ENCODE measurements at places on chromosomes 16 and 17. TPM values are rescaled to one million over a fixed set of nuclear protein-coding genes. Genes with fewer than 3 reads are reported as not detected.
A peak's percentile ranks its signal among the peaks of the same experiment; 100 is the strongest.

The CEMP1 gene
- not detected for total RNA-seq

DNA sequence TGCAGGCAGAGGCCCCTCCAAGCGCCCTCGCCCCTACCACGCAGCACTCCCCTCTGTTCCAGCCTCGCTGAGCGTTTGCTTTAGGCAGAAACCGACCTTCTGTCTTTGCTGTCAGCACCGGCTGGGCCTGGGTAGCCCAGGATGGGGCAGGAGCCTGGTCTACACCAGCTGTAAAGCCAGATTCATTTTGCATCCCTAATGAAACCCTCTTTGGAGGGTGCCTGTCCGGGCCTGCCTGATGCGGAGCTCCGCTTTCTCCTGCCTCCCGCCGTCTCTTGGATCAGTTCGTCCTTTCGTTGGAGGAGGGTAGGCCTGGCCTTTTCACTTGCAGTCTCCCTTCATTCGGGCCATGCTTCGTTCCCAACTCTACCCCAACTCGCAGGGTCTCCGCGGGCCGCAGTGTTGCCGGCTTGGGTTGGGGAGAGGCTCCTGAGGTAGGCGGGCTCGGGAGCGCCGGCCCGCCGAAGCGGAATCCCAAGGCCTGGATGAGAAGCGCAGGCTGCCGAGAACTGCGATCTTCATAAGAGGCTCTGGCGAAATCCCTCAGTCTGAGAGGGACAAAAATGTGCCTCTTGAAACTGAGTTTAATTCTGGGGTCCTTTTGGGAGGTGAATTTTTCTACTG, 4.8 kb upstream of the HOXB8 start:
- no peak for DNase-seq

DNA sequence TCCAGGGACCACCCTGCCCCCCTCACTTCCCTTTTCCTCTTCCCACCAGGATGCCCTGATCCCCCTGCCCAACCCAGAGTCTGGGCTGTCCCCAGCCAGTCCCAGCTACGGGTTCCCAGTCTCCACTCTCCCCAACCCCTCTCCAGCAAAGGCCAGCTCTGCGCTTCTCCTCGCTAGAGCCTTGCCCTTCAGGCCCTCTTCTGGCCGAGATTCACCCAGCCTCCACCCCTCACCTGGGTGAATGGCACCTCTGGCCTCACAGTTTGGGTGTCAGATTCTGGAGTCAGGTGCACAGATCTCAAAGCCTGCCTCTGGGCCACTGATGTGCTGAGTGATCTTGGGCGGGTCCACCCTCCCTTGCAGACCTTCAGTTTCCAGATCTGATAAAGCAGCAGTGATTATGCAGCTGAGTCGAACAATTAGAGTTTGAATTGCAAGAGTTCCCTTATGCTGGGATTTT, 185.6 kb upstream of the TNRC6C start:
- no peak for DNase-seq

The SLC25A11 gene
- total RNA-seq, result 67.6 TPM

The TBC1D3L gene
- not detected for total RNA-seq

DNA sequence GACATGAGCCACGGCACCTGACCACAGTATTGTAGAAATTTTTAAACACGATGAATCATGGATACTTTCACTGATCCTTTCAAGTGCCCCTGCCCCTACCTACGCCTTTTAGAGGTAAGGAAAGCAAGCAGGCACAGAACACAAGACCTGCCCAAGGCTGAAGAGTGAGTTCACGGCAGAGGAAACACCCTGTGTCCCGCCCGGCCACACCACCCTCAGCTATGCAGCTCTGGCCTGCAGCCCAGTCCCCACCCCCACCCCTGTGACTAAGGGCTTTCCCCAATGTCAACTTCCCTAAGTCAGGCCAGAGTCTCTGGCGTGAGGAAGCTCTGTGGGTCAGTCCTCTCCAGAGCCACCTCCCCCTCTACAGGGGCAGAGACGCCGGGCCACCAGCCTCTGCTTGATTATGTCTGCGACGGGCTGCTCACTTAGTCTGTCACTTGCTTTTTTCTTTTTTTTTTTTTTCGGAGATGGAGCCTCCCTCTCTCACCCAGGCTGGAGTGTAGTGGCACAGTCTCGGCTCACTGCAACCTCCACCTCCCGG, 8.4 kb downstream of the SLC16A5 start:
- peak; percentile 90 for DNase-seq

DNA sequence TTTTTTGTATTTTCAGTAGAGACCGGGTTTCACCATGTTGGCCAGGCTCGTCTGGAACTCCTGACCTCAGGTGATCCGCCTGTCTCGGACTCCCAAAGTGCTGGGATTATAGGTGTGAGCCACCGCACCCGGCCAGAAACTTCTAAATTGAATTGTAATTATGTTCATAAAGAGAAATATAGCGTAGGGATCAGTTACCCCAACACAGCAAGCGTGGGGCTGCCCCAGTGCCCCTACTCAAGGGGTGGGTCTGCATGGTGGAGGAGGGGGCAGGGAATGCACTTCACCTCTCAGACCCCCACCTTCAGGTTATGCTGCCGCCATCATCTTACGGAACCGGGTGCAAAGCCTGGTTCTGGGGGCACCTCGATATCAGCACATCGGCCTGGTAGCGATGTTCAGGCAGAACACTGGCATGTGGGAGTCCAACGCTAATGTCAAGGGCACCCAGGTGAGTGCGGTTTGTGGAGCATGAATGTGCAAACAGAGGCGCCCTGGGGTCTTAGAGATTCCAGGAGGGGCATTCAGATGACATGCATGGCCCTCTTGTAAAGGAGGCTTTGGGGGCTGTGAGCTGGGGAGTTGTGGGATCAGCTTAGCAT, 18.0 kb downstream of the ITGAM start:
- no peak for DNase-seq

The SPEM2 gene
- total RNA-seq, result not detected

GRCh38 chr16:1105888-1106620, 10.0 kb upstream of the C1QTNF8 start:
- peak; percentile 71 for DNase-seq

DNA sequence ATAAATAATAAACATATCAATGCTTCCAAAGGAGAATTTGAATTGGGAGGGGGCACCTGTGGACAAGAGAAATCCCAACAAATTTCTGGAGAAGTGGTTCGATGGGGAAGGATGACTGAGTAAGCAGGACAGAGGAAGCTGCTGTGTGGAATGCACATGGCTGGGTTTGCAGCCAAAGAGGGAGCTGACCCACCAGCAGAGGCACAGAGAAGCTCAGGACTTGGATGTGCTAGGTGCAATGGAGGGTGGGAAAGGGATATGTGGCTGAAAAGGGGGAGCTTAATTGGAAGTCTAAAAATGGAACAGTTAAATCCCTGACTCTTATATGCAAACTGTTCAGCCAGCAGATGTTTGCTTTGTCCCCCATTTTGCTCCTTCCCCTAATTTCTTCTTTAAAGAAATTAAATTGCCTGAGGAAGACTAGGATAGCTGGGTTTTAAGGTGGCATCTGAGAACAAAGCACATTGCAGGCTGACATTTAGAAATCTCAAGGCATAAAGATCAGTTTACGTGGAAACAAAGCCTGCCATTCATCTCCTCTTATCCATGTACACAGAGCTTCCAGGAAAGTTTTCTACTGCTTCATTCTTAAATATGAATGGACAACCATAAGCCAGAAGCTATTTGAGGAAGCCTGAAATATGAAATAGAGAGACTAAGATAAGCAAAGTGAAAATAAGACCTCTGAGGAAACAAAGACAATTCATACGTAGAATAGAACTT, 23.0 kb upstream of the TNS4 start:
- no peak for DNase-seq

The GAS7 gene
- total RNA-seq, result 2.6 TPM

The PPY gene
- not detected for total RNA-seq

DNA sequence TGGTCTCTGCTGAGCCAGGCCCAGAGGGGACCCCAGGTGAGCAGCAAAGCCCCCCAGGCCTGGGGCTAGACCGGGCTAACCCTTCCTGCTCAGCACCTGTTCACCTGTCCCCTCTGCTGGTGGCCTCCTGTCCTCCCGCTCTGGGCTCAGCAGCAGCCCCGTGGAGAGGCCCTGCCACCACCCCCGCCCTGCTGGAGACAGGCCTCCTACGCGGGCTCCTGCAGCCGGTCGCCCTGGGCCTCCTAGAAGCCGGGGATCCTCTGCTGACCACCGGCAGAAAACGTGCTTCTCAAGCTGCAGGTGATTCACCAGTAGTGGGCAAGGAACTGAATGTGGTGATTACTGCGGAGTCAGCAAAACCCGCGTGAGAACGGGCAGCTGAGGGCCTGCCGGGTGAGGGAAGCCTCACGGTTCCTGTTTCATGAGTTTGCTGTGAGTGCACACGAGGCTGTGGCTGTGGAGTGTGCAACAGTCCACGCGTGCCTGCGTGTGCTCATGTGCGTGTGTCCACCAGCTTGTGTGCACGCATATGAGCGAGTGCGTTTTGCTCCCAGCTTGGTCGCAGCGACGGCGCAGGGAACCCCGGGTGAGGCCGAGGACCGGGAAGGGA, 792 bp downstream of the SECTM1 start:
- DNase-seq, result no peak

The CCL8 gene
- total RNA-seq, result not detected

The KRTAP4-6 gene
- not detected for total RNA-seq

The FAAP100 gene
- 26.0 TPM for total RNA-seq

DNA sequence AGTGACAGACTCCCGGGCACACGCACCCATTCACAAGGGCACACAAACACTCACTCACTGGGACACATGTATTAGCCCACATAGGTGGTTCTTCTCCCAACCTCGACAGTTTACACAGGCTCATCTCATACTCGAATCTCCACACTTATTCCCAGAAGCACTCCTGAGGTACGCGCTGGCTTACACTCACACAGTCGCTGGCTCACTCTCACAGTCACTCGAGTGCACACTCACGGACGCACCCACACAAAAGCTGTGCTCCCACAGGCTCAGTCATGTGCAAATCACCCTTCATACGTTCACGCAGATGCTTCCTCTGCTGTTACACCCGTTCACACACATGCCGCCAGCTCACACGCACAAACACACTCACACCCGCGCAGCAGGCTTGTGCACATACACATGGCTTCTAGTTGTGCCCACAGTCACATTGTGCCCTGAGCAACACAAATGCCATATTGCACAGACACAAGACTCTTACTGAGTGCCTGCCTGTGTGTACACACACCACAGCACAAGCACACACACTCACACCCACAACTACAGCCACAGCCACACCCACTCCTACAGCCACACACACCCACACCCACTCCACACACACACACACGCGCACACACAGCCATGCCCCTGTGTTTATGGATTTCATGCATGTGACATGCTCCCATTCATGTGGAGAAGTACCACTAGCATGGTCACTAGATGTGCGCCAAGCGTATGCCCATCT, 8.4 kb upstream of the PRR29 start:
- DNase-seq, result no peak

DNA sequence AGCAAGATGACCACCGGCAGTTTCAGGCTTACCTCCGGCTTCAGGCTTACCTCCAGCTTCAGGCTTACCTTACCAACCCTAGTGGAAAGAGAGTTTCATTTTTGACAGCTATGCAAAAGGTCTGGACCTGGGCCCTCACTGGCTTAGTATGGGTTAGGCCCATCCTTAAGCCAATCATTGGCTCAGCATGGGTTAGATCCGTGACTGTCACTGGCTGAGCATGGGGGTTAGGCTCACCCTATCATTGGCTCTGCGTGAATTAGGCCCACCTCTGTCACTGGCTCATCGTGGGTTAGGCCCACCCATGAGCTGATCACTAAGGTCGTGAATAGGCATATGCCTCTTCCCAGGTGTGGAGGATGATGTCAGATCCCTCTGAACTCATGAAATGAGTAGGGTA, 8.1 kb downstream of the NDE1 start:
- DNase-seq, result no peak

The SERPINF2 gene
- total RNA-seq, result not detected

The ACSF2 gene
- total RNA-seq, result 14.9 TPM

- DNase-seq, result no peak
These were observed 84.1 kb downstream of the TAOK1 start for GRCh38 chr17:29474297-29474696.

GRCh38 chr16:24800586-24800985, 45.2 kb upstream of the SLC5A11 start:
- DNase-seq, result peak; percentile 8

DNA sequence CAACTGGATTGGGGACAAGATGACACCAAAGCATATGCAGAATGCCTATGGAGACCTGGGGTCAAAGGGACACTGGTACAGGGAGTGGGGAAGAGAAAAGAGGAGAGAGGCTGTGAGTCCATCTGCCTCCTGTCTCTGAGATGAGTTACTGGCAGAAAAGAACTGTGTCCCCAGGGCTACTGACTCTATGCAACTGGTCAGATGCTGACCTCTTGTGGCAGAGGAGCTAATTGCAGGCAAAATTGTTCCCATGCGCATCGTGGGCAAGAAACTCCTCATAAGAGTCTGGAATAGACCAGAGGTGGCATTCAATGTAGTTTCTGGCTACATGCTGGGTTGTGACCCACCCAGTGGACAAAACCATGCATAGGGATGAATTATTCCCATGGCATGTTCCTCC, 26.1 kb upstream of the MLKL start:
- no peak for DNase-seq

GRCh38 chr17:77434136-77435114, 293.7 kb downstream of the SEC14L1 start:
- DNase-seq, result no peak

All from SJSA1 (cell line).